Femur (tissue), 1 donor: ENCODE measurements at places on chromosomes 1 and 21.

GRCh38 chr1:225998560-225999226 lies 450 bp downstream of the SDE2 start:
- DNase-seq, result no peak

DNA sequence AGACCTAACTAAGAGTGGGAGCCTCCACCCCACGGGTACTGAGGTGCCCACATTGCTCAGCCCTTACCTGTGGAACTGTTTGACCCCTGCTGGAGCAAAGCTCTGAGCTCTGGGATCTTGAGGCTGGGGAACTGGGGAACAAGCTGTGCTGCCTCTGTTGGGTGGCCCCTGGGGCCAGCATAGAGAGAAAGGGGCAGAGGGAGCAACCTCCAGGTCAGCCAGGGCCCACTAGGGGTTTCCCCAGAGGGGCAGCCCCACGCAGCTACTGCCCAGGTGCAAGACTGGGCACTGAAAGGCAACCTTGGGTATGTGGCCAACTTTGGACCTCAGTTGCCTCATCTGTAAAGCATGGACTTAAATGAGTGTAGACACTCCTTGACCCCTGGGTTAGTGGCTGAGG lies 23.5 kb upstream of the EPB41 start:
- DNase-seq, result no peak

- no peak for DNase-seq
Measured at GRCh38 chr1:35575416-35575958, 2.4 kb downstream of the TFAP2E start.

DNA sequence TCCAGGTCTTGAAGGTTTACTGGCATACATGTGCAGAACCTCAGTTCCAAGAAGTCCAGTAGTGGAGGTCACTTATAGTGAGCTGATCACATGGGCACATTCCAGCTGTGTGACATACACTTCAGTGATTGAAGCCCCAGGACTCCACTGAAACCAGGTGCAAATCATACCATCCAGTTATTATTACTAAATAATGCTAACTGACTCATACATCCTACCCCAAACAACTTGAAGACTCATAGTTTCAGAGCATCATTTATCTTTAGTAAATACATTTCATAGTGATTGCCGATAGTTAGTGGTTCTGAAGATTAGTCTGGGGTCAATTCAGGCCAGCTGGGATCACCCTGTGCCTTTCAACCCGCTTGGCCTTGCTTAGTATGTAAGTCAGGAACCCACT lies 137.9 kb upstream of the UBE2U start:
- no peak for DNase-seq

DNA sequence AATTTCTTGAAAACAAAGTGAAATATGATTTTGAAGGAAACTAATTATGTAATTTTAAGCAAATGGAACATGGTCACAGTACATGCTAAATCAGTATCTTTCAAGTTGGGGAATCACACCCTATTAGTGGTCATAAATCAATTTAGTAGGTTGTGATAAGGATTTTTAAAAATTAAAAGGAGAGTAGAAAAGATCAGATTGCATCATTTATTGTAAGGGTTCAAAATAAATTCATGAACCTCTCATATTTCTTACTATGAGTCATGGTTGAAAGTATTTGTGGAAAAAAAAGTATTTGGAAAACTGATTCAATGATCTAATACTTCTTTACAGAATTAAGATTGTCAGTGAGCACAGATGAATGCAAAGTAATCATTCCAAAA lies 14.6 kb downstream of the ADSS2 start:
- DNase-seq, result no peak

- DNase-seq, result no peak
Measured at GRCh38 chr1:234476172-234476571, 2.8 kb downstream of the TARBP1 start.

- no peak for DNase-seq
Measured at GRCh38 chr1:72439036-72439435, 156.7 kb upstream of the NEGR1 start.

DNA sequence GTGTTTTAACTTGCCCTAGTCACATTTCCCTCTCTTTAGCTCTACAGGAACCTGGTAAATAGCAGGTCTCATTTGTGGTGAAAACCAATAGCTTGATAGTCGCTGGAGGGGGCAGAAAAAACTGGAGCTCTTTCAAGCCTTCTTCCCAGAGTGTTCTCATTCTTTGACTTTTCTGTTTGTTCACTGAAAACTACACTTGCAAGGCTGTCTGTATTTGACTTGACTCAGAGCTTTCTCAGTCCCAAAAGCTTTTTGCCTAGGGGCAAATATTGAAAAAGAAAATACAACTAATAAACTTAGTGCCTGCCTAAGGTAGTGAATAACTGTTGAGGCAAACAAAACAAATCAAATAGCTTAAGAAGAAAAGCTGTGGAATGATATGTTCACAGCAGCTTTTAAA lies 217.1 kb upstream of the CHRM3 start:
- no peak for DNase-seq
